Neural cell (in vitro differentiated cells): ENCODE measurements at places on chromosomes 2 and 18. TPM values are rescaled to one million over a fixed set of nuclear protein-coding genes. Genes with fewer than 3 reads are reported as not detected.

Gene ACKR3
- polyA plus RNA-seq = 0.74 and 1.7 TPM in 2 replicates

Gene RBBP8
- polyA plus RNA-seq = 8.7 and 19.5 TPM in 2 replicates

Gene MARCHF4
- 10.1 and 13.0 TPM in 2 replicates for polyA plus RNA-seq

Gene TMEM182
- polyA plus RNA-seq = 3.8 and 4.0 TPM in 2 replicates

Gene LOXHD1
- not detected in 2 replicates for polyA plus RNA-seq

Gene VWA3B
- not detected in 2 replicates for polyA plus RNA-seq

Gene MAPRE2
- polyA plus RNA-seq = 58.9 and 60.3 TPM in 2 replicates

Gene SAP130
- 5.6 and 5.8 TPM in 2 replicates for polyA plus RNA-seq
